ENCODE measurements at places on chromosomes 4 and X.
A peak's percentile ranks its signal among the peaks of the same experiment; 100 is the strongest.

- DNase-seq, result no peak
These were observed 140.0 kb downstream of the IDS start for GRCh38 chrX:149365061-149365460.

- no peak for DNase-seq
These were observed 151.8 kb downstream of the TSPAN5 start for GRCh38 chr4:98506462-98507132.

DNA sequence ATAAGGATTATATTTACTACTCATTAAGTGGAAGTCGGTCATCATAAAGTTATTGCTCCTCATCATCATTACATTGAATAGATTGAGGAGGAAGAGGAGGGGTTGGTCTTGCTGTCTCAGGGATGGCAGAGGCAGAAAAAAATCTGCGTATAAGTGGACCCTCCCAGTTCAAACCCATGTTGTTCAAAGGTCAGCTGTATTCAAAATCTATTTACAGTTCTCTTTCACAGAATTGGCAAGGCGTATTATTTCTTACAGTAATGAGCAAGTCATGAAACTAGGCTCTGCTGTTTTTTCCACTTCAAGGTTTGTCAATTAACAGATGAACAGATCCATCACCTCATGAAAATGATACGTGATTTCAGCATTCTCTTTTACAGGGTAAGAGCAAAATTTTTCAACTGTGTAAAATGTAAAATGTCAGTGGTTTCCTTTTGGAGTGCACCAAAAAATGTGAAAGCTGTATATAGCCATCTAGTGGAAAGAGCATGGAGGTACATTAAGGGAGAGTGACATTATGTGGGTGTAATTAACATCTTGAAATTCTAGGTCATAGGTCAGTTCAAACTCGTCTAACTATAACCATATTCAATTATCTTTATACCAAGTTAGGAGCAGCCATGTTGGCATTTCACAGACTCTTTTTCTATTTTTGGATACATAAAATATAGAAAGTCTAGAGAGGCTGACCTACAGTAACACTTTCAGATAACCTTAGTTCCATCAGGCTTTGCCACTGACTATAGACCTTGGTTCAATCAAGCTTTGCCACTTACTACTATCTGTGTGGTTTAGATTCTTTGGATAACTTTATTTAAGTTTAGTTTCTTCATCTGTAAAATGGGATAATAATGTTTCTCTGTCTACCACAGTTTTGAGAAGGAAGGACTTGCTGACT, 30.1 kb downstream of the NEIL3 start:
- peak; percentile 25 for DNase-seq

DNA sequence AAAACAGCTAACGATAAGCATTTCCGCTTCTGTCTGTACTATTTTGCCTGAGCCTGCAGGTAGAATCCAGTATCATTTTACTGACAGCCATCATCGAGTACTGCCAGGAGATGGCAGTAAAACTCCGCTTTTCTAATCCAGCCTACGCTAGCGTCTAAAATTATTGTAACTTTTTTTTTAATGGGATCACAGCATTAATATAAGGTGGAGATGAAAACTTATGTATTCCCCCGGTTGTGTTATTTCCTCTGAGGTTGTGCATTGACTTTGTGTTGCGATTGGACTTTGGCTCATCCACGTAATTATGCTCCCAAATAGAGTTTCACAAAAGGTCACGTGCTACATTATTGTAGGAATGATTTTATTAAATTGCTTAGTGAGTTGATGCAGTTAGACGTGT, 248.1 kb downstream of the C4orf33 start:
- DNase-seq, result peak; percentile 30

- DNase-seq, result no peak
These were observed 241.4 kb upstream of the ARHGAP24 start for GRCh38 chr4:85233516-85233915.

GRCh38 chrX:25721564-25721963, 416.6 kb upstream of the MAGEB18 start:
- DNase-seq, result no peak

DNA sequence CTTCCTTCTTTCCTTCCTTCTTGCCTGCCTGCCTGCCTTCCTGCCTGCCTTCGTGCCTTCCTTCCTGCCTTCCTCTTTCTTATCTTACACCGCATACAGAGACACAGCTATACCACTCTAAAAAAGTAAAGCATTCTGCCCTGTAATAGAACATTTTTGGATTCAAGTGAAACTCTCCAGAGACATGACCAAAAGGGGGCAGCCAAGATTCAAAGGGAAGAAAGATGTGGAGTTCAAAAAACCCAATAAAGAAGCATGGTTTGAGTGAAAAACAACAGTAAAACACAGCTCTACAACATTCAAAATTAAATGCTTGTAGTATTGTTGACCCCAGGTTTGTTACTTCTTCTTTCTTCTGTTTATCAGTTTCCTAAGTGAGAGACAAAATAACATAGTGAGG, 914.9 kb upstream of the PCDH7 start:
- no peak for DNase-seq

GRCh38 chr4:10055871-10056270, 34.6 kb upstream of the SLC2A9 start:
- no peak for DNase-seq

DNA sequence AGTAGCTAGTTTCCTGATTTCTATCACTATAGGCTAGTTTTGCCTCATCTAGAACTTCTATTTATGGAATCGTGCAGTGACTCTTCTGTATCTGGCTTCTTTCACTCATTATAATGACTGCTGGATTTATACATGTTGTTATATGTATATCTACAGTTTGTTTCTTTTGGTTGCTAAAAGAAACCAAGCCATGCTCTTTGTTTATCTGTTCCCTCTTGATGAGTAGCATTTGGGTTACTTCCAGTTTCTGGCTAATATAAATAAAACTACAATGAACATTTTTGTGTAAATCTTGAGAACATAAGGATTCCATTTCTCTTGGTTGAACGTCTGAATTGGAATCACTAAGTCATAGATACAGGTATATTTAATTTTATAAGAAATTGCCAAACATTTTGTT, 73.9 kb downstream of the ARHGAP24 start:
- peak; percentile 7 for DNase-seq

GRCh38 chr4:1516261-1516660, 110.0 kb upstream of the NKX1-1 start:
- DNase-seq, result no peak

GRCh38 chr4:41172786-41173185, 41.6 kb downstream of the APBB2 start:
- no peak for DNase-seq

GRCh38 chr4:119030536-119030890, 105.1 kb upstream of the MYOZ2 start:
- DNase-seq, result no peak

DNA sequence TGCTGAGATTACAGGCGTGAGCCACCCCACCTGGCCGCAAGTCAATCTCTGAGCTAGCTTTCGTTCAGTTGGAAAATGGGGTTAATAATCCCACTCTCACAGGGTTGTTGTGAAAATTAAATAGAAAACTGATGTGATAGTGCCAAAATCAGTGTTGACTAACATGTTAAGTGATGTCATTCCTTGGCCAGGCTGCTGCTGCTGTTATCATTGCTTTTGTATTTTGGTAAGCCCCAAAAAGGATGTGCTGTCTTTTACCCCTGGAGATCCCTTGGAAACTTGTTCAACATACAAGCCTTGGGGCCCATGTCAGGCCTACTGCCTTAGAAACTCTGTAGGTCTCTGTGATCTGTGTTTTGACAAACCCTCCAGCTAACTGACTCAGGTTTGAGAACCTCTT, 106.3 kb downstream of the AFF1 start:
- DNase-seq, result peak; percentile 34

DNA sequence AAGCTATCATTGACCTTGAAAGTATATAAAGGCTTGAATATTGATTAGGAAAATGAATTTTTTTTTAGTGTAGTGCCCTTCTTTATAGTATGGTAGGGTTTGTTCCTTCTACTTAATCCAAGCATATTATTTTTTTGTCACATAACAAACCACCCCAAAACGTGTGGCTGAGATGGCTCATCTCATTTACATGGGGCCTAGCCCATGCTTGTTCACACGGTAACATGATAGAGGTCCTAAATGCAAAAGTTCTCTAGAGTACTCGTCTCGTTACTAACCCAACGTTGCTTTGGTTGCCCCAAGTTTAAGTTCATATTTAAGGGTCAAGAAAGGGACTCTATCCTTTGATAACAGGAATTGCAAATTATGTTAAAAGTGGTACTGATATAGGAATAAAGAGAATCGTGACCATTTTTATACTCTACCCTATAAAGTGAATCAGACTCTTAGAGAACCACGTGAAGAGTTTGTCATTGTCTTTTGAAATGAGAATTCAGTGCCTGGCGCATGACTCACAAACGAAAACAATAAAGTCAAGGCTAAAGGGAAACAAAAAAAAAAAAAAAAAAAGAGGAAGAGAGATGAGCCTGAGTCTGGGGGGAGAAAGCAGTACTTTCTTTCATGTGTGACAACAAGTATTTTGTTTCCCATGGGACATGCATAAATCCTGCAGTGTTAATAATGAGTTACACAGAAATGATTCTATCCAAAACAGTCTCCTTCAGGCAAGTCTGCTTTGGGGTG, 402.8 kb upstream of the NWD2 start:
- no peak for DNase-seq

GRCh38 chr4:148434075-148434773, 8.0 kb downstream of the NR3C2 start:
- no peak for DNase-seq

DNA sequence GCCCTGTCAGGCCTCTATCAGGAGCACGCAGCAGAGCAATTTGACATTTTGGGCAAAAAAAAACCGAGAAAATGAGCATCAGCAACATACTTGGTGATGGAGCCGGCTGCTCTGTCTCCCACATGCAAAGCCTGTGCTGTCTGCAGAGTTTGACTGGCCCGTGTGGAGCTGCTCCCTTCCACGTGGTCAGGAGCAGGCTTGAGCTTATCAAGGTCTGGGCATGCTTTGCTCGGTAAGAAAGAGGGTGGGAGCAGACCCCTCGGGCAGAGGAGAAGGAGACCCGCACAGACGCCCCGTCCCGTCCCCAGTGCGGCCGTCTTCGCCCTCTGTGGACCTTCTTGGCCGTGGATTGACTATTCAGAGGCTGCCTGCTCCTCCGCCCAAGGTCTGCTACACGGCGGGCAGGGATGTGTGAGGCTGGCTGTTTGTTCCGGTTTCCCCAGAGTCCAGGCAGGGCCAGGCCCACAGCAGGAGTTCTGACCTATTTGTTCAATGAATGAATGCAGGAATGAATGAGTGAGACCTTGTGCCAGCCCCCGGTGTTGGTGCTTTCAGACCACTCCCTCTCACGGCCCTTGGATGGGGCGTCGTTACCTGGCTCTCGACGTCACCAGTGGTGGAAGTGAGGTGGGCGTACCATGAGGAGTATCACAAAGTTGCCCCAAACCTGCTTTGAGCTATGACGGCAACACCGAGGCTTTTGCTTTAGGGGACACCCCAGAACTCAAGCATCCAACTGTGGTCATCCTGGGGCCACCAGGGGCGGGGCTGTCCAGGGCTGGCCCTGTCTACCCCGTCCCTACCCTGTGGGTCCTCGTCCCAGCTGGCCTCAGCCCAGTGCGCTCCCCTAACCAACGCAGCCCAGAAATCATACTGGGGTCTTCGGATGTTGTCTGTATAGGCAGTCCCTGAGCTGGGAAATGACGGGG, 54.7 kb upstream of the ADRA2C start:
- no peak for DNase-seq

DNA sequence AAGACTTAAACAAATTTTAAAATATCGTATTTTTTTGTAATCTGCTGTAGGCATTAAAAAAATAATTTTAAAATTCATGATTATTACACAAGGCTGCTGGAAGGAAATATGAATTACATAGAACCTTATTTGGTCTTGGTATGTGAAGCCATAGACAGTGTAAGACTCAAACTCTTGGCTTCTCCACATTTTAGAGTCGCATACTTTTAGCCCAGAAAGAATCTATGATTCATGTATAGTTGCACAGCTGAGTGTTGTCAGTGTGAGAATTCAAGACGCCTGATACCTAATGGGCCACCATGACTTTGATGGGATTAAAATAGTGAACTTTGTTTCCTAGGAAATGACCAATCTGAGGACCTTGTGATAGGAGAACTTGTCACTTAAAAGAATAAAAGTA, 1.4 kb downstream of the INTU start:
- peak; percentile 28 for DNase-seq

DNA sequence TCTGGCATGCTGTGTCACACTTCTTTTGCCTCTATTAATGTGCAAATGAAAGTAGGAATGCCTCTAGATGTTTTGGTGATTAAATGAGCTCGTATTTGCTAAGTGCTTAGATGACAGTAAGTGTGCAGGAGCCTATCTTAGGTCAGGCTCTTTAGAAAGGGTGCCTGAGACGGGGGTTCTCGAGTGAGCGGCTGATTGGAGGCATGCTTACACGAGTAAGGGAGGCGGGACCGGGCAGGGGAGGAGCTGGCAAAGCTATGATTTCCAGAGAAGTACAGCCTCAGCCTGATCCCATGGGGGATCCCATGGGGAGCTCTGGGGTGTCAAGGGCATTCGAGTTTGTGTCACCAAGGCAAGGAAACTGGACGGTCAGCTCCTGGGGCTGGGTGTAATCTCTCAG, 44.8 kb downstream of the CLDN34 start:
- DNase-seq, result peak; percentile 15

DNA sequence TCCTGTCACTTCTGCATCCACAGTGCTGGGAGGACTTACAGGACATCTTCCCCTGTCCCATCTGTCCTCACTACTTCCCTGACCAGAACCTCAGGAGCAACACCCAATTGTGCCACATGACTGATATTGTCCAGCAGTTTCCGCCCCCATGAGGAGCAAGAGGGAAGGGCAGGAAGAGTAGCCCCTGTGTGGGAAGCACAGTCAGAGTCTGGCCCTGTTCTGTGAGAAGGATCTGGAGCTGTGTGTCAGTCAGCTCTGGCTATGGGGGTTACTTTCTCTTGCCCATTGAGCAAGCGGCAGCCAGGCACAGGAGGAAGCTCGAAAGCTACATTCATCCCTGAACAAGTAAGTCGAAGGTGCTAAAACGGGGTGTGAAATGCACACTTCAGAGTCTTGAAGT, 14.8 kb upstream of the TRIM60 start:
- DNase-seq, result no peak

DNA sequence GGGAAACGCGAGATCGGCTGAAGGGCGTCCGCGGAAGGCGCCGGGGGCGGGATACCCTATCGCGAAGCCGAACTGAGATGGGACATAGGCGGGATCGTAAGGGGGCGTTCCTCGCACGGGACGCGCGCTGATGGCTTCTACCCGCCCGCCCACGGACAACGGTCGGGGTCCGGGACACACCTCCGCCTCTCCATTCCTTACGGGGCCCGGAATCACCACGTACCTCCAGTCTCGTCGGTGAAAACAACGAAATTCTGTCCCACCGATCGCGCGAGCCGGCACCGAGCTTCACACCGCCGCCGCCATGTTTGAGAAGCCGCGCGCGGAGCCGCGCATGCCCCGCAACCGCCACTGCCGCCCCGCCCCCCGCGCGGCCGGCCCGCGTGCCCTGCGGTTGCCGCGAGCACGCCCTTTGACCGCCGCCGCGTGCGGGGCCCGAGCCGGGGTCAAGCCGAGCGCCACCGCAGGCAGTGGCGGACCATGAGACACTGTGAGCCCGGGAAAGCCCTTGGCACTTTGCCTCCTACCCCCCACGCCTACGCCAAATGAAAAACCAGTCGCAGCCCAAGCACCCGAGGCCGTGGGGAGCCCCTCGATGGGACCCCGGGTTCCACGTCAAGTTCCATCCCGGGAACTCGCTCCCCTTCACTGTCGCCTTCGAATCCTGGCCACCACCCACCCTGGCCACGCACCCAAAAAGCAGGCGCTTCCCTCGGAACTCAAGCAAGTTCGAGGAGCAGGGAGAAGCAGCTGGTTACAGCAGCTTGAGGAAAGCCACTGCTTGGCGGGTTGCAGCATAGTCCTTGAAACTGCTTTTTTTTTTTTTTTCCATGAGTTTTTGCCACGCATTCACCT, at the start of gene SCML2:
SCML2 (minus strand) TSS at position 320 of the 855 bp plus-strand sequence. CDS start 20,617 bp downstream, outside the sequence.
- peak; percentile 34 for DNase-seq

All from foreskin fibroblast (primary cell).